ENCODE measurements at places on chromosomes 6 and 20.

GRCh38 chr6:154285826-154286225 is 70.8 kb downstream of the IPCEF1 start:
- DNase-seq, result no peak

- no peak for DNase-seq
These were observed 2.0 kb upstream of the PNPLA1 start for GRCh38 chr6:36267731-36268477.

DNA sequence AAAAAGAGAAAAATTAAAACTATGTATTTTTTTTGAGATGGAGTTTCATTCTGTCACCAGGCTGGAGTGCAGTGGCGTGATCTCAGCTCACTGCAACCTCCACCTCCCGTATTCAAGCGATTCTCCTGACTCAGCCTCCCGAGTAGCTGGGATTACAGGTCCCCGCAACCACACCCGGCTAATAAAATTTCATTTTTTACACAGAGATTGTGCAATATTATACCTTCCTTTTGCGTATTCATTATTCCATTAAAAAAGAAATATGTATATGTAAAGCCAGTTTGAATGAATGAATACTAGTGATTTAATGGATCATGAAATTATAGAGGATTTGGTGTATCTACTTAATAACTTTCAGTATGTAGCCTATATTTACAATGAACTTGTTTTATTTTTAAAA is 38.2 kb upstream of the CTAGE9 start:
- DNase-seq, result no peak

DNA sequence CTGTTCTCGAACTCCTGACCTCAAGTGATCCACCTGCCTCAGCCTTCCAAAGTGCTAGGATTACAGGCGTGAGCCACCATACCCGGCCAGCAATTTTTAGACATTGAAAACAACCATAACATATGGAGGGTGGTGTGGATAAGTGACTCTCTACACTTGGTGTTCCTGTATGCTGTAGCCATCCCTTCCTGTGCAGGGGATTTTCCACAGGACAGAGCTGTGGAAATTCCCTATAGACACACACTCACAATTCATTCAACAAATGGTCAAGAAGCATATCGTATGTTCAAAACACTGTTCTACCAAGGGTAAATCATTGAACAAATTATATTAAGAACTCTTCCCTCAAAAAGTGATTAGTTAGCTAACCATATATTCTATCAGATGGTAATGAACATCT is 6.3 kb downstream of the BTN2A1 start:
- DNase-seq, result no peak

- DNase-seq, result peak; percentile 74
These were observed 63.1 kb upstream of the KLHL31 start for GRCh38 chr6:53728570-53729194.

DNA sequence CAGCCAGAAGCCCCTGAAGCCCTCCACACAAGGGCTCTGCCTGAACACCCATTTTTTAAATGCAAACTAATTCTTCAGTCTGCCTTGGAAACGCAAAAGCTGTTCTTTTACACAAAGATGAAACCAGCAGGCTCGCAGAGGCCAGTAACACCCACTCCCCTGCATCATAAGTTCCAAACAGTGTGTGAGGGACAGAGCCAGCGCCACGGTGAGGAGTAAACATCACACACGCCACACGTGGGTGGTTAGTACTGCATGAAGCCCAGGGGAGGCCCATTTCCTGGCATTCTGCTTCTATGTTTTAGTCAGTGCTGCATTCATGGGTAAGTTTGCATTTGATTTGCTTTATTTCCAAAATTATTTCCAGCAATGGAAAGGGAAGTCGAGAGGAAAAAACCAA is 217.7 kb upstream of the RIN2 start:
- DNase-seq, result no peak

GRCh38 chr6:25992413-25993340 is 30.1 kb downstream of the TRIM38 start:
- peak; percentile 93 for DNase-seq

GRCh38 chr6:65938000-65938399 is 231.0 kb upstream of the EYS start:
- DNase-seq, result no peak

DNA sequence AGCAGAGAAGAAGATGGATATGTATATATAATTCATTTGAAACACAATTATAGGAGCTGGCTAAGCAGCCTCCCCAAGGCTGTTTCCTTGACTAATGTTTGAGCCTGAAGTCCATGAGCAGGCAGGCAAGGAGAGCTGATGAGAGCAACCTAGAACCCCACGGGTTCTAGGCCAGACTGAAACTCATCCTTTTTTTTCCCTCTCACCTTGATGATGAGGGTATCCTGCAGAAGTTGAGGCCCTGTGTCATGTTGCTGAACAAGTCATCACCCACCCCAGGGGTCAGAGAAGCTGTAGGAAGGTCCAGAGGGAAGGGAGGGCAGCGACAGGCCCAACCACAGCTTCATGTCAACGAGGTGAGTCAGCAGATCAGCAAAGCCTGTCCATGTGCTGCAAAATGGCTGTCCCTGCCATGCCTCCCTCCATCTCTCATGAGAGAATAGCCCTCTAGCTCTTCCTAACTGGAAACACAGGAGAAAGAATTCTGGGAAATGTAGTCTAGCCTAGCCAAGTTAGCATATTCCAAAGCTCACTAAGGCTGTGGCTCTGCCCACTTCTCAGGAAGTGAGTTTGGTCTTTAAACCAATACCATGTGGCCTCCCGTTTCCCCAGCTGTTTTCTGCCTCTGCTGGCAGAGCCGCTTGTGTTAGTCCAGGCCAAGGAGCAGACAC is 91.3 kb upstream of the DTNBP1 start:
- peak; percentile 40 for DNase-seq

DNA sequence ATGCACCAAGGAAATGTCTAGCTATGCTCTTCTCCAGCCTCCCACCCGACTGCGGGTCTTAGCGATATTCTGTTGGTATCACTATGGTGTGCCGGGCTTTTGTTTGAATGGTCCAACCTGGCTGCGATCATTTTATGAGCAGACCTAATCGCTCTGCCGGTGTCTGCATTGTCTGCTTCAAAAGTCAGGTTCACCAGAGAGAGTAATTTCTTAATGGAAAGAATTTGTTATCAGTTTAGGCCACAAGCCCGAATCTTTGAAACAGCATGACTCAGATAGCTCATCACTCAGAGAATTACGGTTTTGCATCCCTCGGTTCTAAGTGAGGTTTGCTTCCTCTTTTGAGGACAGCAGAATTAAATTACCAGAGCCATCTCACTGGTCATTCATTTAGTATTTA is 521.0 kb upstream of the ARID1B start:
- DNase-seq, result no peak

- no peak for DNase-seq
These were observed 530.7 kb downstream of the NKAIN2 start for GRCh38 chr6:124334359-124334758.
